ENCODE measurements at places on chromosomes 6 and 20.

DNA sequence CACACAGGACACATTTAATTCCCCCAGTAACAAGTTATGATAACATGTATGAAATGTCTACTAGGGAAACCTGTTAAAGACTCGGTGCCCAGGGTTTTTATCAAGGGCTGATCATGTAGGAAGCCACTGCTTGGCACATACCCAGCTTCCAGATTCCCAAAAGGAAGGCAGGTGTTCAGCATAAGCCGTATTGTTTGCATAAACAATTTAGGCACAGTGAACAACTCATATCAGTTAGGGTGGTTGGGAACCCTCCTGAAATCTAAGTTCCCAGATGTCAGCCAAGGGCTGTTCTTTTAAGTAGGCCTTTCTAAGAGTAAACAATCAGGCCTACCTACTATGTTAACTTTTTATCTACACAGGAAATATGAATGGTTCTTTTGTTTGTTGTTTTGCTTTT lies 74.1 kb downstream of the ASXL1 start:
- no peak for DNase-seq

- no peak for DNase-seq
Measured at GRCh38 chr6:2653369-2654032, 97.2 kb downstream of the MYLK4 start.

DNA sequence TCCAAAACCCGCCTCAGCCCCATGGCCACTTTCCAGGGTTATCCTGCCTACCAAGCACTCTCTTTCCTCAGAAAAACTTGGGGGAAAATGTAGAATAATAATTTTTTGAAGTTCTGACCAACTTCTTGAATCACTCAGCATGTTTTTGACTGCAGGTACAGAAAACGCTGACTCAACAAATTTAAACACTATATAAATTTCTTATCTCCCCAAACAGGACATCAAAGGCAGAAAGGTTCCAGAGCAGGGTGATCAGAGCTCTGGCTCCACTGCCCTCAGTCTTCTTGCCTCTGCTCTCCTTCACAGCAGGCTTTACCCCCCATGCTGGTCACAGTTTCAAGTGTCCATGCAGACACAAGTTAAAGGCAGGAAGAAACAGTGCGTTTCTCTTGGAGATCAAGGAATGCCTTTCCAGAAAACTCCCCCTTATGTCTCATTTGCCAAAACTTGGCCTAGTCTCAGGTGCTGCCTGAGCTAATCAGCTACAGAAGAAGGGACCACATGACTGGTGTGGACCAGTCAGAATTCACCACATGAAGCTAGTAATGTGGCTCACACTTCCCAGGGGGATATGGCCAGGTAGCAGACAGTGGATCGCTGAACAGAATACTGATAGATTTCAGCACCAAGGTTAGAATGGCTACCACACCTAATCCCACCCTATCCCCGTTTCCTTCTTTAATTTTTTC lies 24.4 kb upstream of the SLC17A3 start:
- no peak for DNase-seq

GRCh38 chr6:21533678-21534077 lies 59.9 kb upstream of the SOX4 start:
- peak; percentile 48 for DNase-seq

DNA sequence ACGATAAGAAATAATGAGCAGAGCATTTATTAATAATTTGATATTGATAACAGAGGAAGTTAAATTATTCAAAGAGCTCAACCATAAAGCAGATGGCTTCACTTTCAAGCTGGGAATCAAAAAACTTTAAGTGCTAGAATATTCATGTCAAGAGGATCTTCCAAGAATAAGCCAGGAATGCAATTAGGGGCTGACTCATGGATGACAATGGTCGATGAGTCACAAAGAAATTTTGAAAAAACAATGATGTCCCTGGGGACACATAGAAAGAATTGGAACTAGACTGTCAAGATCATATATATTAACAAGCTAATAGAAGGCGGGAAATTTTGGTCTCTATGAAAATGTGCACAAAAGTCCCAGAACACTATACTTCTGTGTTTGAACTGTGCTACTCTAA lies 304.1 kb downstream of the LAMA2 start:
- peak; percentile 90 for DNase-seq

DNA sequence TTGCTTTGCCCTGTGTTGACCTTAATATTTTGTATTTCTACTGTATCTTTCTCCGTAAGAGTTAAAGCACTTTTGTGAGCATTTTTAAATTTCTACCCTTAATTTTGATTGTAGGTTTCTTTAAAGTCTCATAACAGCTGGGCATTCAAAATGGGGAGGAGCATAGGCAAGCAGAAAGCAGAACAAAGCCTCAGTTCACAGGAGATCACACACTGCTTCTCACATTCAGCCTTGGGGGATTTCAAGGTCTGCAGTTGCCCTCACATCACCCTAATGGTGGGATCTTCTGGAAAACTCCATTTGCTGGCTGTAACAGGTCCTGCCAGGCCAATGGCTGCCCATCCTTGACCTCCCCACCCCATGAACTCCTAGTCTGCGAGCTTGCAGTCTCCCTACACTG lies 292.9 kb downstream of the PHACTR1 start:
- no peak for DNase-seq

- DNase-seq = no peak
Measured at GRCh38 chr20:63777614-63778013, 38.0 kb downstream of the SLC2A4RG start.

DNA sequence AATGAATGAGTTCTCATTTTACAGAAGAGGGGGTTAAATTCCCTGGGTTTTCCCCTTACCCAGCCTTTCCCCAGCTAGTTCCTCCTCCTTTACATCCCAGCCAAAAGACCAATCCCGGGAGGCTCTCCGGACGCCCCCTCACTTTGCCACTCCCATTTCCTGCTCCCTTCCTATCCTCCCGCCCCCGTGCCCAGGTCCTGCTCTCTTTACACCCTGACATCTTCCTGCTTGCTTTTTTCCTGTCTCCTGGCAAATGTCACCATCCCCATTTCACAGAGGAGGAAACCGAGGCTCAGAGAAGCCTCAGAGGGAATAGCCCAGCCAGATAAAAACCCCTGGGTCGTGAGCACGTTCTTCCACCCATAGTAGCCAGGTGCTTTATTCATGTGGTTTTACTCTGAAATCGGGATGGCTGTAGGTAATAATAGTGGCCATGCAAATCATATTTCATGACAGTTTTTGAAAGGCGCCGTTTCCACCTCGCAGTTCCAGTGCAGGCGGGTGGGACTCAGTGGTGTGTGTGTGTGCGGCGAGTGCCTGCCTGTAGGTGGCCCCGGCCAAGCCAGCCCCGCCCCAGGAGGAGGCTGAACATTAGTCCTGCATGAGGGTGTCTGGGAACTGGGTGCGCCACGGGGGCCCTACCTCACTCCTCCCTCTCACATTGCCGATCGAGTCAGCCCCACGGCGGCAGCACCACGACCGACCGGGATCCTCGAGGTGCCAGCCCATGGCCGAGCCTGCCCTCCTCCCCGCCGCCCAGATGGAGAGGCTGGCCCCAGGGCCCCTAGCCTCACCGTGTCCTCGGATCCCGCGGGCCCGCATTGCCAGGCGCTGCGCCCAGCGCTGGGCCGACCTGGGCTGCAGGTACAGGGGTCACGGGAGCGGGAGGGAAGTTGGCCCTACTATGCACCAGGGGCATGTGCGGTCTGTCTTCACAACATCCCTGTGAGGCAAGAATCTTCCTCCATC lies at the start of gene ARHGAP40:
Gene ARHGAP40, plus strand, starts transcription at position 594 of the 969 bp plus-strand sequence.
- DNase-seq = peak; percentile 26

DNA sequence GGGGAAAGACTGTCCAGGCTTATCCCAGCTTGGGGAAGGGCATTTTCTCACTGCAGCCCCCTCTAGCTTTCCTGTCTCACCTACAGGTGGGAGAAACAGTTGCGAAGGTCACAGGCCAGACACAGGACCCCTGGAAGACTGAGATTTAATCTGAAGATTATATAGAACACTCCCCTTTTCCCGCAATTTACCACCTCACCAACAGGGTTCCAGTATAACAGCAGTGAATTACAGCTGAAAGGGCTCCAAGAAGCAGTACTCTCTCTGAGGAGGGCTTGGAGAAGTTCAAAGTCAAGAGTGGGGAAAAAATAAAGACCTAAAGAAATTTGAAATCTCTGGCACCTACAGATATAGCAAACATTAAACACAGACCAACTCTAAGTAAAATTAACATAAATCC lies 111.9 kb downstream of the ANKRD60 start:
- DNase-seq = no peak

DNA sequence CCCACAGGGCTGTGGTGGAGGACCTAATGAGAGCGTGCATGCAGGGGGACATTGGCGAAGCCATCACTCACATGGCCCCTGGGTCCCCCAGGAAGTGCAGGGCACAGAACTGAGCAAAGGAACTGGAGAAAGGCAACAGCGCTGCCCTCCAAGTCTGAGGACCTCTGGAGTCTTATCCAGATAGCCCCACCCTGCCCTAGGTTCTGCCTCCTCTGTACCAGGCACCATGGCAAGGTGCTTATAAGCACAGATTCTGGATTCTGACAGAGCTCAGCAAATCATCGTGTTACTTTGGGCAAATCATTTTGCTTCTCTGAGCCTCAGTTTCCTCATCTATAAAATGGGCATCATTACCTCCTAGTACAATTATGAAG lies 44.5 kb downstream of the SLC13A3 start:
- DNase-seq = no peak

- DNase-seq = no peak
Measured at GRCh38 chr20:64142590-64142989, 21.7 kb upstream of the MYT1 start.

GRCh38 chr6:125829433-125829832 lies 38.7 kb downstream of the NCOA7 start:
- DNase-seq = no peak

DNA sequence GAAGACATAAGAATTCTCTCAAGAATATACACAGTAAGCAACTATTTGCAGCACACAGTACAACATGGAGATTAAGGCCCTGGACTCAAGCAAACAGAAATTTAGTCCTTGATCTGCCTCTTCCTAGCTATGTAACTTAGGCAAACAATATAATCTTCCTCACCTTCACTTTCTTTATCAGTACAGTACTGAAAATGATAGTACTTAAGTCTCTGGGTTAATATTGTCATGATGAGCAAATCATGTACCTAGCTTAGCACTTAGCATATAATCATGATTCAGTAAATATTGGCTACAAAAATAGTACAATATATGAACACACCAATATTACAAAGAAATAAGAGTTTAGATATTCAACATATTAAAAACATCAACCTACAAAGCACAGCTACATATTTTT lies 320.5 kb downstream of the HACE1 start:
- no peak for DNase-seq

DNA sequence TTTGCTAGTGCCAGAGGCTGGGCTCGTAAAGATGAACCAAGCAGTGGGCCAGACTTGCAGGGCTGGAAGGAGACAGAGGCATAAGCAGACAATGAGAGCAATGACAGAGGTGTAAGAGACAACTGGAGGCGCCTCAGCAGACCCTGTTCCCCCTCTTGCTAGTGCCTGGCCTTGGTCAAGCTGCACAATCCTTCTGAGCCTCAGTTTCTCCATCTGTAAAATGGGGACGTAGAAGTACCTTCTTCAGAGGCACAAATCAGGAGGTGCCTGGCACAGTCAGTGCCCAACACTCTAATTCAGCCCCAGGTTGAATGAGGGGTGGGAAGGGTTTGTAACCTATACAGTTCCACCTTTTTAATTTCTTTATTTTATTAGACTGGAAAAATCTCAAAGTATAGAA lies 23.2 kb downstream of the BPIFB1 start:
- DNase-seq = no peak

GRCh38 chr6:19042420-19042819 lies 655.3 kb downstream of the RNF144B start:
- DNase-seq = no peak

DNA sequence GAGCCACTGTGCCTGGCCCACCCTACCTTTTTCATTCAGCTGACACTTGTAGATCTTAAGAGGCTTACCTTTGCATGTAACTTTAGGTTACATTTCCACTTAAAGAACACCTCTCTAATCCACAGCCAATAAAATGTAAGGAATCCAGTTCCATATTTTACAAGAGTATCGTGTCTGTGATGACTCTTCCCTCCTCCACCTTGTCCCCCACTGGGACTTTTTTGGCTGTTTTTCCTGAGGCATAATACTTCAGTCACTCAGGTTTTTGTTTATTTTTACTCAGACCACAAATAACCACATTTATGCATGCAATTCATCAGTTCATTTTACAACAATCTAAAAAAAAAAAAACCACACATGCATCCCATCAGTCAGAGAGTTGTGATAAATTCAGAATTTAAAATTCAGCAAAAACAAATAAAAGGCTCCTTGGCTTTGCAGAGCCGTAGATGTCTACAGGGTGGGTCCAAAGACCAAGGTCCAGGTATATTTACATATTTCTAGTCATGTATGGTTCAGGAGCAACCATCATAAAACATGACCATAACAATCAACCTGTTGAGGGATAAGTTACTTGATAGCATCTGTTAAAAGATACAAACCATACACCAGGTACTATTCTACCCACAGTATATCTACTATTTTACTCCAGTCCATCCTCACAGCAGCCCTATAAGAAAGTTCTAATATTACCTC lies 9.9 kb downstream of the ATXN1 start:
- DNase-seq = peak; percentile 97

DNA sequence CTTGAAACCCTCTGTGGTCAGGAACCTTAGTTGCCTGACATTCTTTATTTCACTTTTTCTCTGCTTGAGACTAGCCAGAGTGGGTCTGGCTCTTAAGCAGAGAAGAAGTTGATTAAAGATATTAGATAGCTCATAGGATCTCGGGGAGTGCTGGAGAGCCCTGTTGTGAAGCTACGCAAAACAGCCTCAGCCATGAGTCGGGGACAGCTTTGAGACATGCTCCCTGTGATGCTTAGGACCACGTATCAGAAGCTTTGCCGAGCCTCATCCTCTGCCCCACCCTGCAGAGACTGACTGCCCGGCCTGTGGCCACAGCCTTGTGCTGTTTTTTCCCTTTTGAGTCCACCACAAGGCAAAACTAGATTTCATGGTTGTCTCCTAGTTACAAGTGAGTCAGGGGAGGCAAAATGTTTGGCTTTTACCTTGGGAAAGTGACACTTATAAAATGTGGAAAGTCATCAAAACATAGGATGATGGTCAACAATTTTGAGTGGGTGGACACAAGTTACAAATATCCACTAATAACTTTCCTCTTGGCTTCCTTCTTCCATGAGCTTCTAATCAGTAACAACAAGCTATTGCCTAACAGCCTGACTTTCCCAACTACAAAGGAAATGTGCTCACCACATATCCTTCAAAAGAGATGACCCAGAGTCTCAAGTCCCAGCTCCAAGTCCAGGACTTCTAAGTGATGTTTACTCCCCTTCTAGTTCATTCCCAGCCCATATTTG lies 108.4 kb downstream of the JAG1 start:
- DNase-seq = peak; percentile 54

DNA sequence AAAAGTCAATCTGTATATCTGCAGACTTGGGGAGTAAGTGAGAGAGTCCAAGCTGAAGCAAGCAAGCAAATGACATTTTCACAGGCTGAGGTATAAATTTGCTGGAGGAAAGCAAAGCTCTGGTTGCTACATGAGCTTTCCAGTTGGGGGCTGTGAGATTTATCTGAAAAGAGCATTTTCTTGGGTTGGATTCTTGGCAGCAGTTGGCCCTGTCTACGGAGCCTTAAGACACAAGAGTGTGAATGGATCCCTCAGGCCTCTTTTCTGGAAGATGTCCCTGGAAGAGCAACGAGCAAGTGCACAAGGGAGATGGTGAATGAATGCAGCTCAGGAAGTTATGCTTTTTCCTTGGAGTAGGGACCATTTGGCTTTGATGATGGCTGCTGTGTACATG lies 30.8 kb downstream of the ISM1 start:
- no peak for DNase-seq

Measured in M059J (cell line).